Left lung (tissue), 14 donors: ENCODE measurements at places on chromosomes 2 and 18. TPM values are rescaled to one million over a fixed set of nuclear protein-coding genes. Genes with fewer than 3 reads are reported as not detected.

DNA sequence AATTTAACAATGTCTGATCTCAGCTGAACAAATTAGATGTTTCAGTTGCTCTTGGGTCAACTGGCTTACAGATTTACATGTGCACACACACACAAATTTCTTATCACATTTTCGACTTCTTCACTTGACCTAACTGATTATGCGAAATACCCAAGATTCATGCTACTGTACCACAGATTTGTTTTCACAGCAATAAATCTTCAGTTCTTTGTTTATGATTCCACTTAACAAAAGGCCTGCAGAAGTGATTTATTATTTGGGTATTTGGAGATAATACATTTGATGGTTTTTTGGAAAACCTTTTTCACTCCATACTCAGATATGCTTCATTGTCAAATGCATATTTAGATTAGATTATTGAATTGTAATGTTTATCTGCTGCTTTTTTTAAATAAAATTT lies 129.0 kb downstream of the GALNT1 start:
- H3K4me1 ChIP-seq, result no peaks in the 10 kb centered on the region
- no peak for DNase-seq
- no peak overlapping the region for H3K4me3 ChIP-seq
- H3K27me3 ChIP-seq, result no peaks in the 10 kb centered on the region

GRCh38 chr2:169071455-169071854 lies 2.1 kb downstream of the DHRS9 start:
- no peak for DNase-seq
- no peaks in the 10 kb centered on the region for H3K36me3 ChIP-seq
- peak overlapping the region; percentile 13 for H3K4me3 ChIP-seq
- H3K27me3 ChIP-seq, result no peaks in the 10 kb centered on the region
- H3K4me1 ChIP-seq, result no peaks in the 10 kb centered on the region
- no peak overlapping the region for H3K27ac ChIP-seq

DNA sequence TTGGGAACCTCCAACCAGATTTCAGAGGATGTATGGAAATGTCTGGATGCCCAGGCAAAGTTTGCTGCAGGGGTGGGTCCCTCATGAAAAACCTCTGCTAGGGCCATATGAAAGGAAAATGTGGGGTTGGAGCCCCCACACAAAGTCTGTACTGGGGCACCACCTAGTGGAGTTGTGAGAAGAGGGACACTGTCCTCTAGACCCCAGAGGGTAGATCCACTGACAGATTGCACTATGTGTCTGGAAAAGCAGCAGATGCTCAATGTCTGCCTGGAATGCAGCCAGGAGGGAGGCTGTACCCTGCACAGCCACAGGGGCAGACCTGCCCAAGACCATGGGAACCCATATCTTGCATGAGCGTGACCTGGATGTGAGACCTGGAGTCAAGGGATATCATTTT lies 573.7 kb upstream of the NXPH2 start:
- no peak overlapping the region for H3K27ac ChIP-seq
- no peaks in the 10 kb centered on the region for H3K27me3 ChIP-seq
- DNase-seq, result no peak
- no peak overlapping the region for H3K4me3 ChIP-seq
- no peaks in the 10 kb centered on the region for H3K36me3 ChIP-seq

DNA sequence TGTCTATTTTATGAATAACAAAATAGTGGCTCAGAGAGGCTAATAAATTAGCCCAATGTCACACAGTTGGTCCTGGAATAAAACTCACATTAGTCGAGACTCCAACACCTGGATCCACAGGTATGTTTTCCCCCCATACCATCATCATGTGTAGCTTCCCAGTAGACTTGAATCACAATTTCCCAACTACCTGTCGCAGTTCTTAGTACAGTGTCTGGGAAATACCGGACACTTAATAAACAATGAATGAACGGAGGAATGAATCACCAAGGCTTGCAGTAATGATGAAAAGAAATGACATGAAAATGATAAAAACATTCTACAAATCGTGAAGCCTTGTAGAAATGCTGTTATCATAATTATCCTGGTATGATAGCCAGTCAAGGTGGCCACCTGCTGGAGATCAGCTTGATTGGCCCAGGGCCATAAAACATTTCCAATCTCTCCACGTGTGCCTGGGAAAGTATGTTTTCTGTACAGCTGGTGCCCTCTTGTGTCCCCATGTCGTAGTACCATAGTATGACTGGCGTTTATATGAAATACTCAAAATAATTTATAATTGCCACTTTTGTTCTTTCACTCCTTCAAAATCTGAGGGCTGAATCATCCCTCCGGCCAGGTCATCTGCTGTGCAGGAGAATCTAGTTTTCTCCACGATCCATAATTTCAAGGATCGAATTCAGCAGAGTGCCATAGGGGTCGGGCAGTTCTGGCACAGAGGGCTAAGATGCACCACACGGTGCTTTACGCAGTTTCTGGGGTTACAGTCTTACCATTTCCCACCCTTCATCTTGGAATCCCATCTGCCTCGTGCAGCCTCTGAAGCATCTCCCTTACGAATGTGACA lies 95.4 kb downstream of the LAMA1 start:
- no peak for DNase-seq
- no peak overlapping the region for H3K4me3 ChIP-seq
- no peaks in the 10 kb centered on the region for H3K27me3 ChIP-seq
- no peak overlapping the region for H3K27ac ChIP-seq
- H3K4me1 ChIP-seq, result no peaks in the 10 kb centered on the region

The KCNF1 gene
- polyA plus RNA-seq, result 2.0 TPM

DNA sequence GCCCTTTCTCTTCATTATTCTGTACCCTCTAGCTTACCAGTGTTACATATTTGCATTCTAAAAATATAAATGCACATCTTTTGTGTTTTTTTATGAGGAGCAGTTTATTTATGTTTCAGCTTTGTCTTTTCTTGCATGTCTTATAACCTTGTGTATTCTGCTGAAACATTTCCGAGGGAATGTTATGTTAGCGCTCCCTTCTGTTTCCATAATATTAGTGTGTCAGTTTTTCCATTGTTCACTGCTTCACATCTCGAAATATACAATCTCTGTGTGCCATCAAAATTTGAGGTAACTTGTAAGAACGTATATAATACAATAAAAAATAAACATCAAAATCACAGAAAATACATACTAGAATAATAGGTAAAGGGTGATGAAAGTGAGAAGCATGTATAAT lies 153.3 kb downstream of the PKP4 start:
- H3K36me3 ChIP-seq, result no peaks in the 10 kb centered on the region
- no peak overlapping the region for H3K4me3 ChIP-seq
- DNase-seq, result no peak
- no peaks in the 10 kb centered on the region for H3K4me1 ChIP-seq
- no peak overlapping the region for H3K27ac ChIP-seq

The CHCHD5 gene
- 19.7 TPM for polyA plus RNA-seq

GRCh38 chr2:232628466-232629128 lies 4.8 kb upstream of the EFHD1 start:
- H3K27ac ChIP-seq, result no peak overlapping the region
- H3K4me3 ChIP-seq, result no peak overlapping the region
- H3K36me3 ChIP-seq, result no peaks in the 10 kb centered on the region
- H3K27me3 ChIP-seq, result peaks cover 65% of the 10 kb centered on the region
- peaks cover 11% of the 10 kb centered on the region for H3K4me1 ChIP-seq
- DNase-seq, result no peak

The ALPG gene
- polyA plus RNA-seq, result not detected

GRCh38 chr2:42924418-42924886 lies 132.1 kb upstream of the HAAO start:
- no peaks in the 10 kb centered on the region for H3K36me3 ChIP-seq
- DNase-seq, result no peak
- no peak overlapping the region for H3K4me3 ChIP-seq

- no peak overlapping the region for H3K27ac ChIP-seq
- no peaks in the 10 kb centered on the region for H3K27me3 ChIP-seq
- H3K4me1 ChIP-seq, result no peaks in the 10 kb centered on the region
- no peak for DNase-seq
- H3K4me3 ChIP-seq, result no peak overlapping the region
- H3K36me3 ChIP-seq, result no peaks in the 10 kb centered on the region
Observed at GRCh38 chr2:18934886-18935285, 345.5 kb upstream of the NT5C1B start.

- H3K4me3 ChIP-seq, result no peak overlapping the region
- DNase-seq, result no peak
- H3K27ac ChIP-seq, result no peak overlapping the region
Observed at GRCh38 chr2:31192396-31192795, 24.9 kb downstream of the CAPN14 start.

- no peak overlapping the region for H3K4me3 ChIP-seq
- DNase-seq, result no peak
- H3K27me3 ChIP-seq, result no peaks in the 10 kb centered on the region
- no peaks in the 10 kb centered on the region for H3K4me1 ChIP-seq
Observed at GRCh38 chr2:181988154-181988924, 2.7 kb downstream of the PPP1R1C start.

The ABHD3 gene
- 26.9 TPM for polyA plus RNA-seq

DNA sequence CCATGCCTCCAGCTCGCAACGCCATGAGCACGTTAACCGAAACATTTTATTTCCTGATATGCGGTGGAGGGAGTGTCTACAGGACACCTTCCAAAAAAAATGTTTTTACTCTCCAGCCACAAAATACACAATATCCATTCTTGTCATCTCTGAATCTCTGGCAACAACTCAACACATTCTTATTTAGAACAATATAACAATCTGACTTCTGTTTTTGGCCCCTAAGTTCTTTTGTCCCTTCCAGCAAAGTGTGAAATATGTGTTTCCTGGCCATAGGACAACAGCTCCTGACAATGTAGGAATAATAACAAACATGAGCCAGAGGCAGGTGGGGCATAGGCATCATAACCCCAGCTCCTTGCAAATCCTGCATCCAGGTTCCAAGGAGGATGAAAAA lies 163.0 kb downstream of the DDX1 start:
- H3K4me1 ChIP-seq, result no peaks in the 10 kb centered on the region
- no peak overlapping the region for H3K27ac ChIP-seq
- no peaks in the 10 kb centered on the region for H3K36me3 ChIP-seq
